Activated naive CD4-positive, alpha-beta T cell treated with anti-CD3 and anti-CD28 coated beads for 36 hours (primary cell): ENCODE measurements at places on chromosomes 3 and 15.
A peak's percentile ranks its signal among the peaks of the same experiment; 100 is the strongest.

DNA sequence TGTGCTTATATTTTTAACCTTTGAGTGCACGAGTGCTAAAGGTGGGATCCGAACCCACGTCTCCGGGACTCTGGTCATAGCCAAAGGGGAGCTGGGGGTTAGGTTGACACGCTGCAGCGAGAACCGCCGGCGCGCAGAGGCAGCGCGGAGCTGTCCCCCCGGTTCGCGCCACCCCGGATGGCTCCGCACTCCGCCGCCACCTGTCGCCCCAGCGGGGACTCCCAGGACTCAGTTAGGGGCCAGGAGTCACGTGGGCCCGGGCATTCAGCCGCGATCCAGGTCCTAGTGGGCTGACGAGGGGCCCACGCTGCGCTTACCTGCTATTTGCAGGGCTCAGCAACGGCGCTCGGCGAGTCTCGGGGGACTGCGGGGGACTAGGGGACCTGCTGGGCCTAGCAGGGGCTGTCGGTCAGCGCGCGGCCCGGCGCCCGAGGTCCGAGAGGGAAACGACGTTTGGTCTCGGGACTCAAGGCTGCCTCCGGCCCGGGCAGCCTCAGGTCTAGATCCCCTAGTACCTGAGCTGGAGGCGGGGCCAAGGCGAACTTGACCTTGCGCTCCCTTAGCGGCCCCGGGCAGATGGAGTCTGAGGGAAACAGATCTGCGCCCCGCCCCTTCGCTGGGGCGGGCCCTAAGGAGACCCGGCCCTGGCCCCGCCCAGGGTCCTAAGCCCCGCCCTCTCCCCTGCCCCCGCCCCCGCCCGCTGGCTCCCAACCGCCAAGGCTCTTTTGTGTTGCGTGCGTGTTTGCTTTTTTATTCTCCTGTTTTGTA lies at the start of gene NMNAT3:
TSS of gene NMNAT3 (minus strand) at position 585 of the 768 bp plus-strand sequence. CDS start 50,248 bp downstream, outside the sequence.
- DNase-seq = peak; percentile 87

DNA sequence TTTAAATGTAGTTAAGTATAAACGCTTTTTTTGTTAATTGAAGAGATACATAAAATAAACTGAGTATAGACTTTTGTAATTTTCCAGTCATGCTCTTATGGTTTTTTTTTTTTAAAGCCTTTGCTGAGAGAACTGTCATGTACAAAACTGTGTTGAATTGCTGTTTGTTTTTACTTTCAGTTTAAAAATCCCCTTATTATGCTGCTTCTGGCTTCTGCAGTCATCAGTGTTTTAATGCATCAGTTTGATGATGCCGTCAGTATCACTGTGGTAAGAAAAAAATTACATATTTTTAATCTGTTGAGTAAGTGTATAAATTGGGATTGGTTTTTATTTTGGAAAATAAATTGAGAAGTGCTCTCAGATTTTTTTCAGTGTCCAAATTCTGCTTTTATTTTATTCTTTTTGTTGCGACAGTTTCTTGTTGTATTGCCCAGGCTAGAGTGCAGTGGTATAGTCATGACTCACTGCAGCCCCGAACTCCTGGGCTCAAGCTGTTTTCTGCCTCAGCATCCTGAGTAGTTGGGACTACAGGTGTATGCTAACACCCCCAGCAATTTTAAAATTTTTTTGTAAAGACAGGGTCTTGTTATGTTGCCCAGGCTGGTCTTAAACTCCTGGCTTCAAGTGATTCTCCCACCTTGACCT lies 40.7 kb downstream of the ATP2C1 start:
- DNase-seq = no peak

DNA sequence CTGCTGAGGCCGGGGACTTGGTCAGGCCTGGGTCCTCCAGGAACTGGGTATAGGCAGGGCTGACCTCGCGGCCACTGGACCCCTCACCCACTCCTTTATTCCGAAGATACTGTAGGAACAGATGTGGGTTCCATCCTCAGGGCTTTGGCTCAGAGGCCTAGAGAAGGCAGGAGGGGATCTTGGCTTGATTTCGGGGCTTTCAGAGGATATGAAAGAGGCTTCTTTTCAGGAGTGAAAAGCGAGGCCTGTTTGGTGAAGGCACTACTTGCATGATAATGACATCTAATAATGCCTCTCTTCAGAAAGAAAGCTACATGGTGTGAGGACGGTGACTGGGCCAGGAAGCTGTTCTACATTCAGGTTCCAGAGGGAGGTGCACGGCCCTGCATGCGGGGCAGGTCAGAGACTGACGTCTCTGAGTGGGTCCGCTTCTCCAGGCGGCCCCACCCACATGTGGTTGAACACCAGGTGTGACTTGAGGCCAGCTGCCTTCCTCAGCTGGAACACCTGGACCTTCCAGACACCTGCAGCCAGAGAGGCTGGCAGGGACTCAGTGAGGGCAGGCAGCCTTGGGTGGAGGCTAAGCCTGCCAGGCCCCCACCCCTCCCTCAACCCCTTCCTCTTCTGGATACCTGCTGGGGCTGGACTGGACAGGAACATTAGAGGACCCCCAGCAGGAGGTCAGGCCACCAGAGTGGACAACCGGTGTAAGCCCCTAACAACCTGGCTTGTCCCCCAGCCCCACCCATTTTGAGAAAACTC lies 31.1 kb upstream of the HHATL start:
- DNase-seq = no peak

DNA sequence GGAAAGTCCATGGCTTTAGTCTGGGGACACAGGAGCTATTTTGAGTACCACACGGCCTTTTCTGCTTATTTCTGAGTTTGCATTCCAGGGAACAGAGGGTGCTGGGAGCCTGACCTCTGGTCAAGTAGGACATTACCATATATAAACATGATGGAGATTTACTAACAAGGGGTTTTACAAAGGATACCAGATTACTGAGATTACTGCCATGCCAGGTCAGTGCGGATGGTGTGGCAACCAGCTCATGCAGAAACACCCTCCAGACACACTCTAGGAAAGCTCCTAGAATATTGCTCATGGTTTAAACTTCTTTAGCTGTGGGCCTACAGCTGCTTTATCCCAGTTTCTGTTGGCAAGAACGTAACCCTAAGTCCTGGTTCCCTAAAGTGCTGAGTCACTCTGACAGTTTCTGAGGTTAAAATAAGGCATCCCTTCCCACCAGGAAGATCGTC lies 54.3 kb upstream of the AGTR1 start:
- DNase-seq = no peak

DNA sequence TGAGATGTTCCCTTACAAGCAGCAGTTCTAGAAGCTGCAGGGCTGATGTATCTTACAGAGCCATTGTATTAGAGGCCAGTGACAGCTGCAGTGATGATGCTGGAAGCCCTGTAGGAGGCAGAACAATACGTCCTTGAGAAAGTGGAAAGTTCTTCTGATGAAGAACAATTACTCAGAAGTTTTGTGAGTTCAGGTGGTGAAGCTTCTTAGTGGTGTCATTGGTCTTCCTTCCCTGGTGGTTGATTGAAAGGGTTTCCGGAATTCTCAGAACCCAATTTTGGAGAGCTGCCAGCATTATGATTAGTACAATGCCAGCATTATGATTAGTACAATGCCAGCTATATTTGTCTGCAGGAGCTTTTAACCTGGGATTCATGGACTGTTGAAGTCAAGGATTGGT lies 356.4 kb downstream of the MFSD1 start:
- no peak for DNase-seq

DNA sequence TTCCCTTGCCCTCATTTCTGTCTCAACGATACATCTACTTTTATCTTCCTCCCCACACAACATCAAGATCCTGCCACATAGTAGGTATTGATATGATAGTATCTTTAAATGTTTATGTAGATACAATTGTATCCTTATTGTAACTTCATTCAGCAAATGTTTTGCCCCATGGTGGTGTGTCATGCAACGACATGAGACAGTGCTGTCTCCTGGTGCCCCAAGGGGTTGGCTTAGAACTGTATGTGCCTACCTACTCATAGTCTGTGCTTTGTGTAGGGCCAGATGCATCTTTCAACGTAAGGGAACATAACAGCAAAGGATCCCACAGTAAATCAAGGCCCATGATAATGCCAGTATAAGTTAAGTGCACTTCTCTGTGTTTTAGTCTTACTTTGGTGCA lies 2.8 kb upstream of the CD47 start:
- DNase-seq = peak; percentile 45

GRCh38 chr15:65409036-65409631 lies 13.6 kb downstream of the IGDCC4 start:
- DNase-seq = no peak

- no peak for DNase-seq
Observed at GRCh38 chr3:192207651-192208050, 519.7 kb downstream of the FGF12 start.

GRCh38 chr3:179809639-179810038 lies 156.8 kb downstream of the USP13 start:
- no peak for DNase-seq

DNA sequence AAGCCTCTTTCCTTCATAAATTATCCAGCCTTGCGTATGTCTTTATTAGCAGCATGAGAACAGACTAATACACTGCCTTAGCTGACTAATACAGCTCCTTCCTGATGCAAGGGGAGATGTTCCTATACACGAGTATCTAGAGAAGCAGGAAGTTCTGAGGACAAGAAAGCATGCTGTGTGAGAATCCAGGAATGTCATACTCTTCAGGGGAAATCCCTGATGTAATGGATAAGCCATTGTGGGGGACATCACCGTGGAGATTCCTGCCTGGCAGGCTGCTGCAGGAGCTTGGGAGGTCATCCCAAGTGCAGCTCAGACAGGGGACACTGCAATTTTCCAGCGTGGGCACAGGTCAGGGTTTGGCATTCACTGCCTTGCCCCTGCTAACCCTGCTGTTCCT lies 476.9 kb downstream of the NR2F2 start:
- DNase-seq = no peak

DNA sequence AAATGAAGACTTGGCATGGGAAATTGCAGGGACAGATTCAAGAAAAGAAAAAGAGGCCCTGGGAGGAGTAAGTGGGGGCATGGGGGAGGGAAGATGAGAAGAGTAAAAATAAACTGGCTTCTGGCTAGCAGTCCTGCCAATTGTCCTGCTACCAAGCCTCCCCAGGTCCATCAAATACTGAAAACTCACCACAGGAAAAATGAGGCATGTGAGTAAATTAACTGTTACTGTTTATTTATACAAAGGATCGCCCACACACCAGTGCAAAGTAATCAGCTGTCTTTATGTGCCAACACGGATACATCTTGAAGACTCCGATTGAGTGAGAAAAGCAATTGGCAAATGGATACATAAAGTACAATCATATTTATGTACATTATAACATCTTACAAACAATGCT lies 10.7 kb upstream of the KLHL25 start:
- no peak for DNase-seq
